WTC11 (cell line): ENCODE measurements at places on chromosomes 6 and 20. TPM values are rescaled to one million over a fixed set of nuclear protein-coding genes. Genes with fewer than 3 reads are reported as not detected.

DNA sequence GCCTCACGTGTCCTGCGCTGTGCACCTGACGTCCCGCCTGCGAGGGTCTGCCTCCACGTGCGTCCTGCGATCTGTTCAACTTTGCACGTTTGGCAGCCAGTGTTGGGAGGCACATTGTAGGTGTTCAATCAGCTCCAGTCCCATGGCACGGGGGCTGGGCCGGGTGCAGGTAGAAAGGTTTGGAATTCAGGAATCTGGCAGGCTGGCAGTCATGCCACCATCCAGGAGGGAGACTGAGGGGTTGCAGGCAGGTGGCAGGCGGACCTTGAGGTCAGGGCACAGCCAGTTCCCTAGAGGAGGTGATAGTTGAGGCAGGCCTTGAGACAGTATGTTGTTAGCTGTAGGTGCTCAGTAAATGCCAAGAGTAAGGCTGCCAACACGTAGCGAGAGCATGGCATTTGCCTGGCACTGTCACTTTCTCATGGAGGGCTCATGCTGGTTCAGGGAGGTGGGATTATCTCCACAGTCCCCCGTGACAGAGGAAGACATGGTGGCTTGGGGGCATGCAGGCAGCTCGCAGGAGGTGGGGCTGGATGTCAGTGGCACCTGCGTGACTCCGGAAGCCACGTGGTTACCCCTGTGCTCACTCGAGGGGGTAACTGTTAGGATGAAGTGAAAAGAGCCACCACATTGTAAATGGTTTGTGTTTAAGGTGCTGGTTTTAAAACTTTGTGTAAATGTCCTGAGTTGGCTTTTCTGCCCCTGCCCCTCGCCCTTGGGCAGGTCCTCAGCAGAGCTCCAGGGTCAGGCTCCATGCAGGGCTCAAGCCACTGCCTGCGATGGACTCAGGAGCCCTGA, 111.8 kb upstream of the FRMD1 start:
- peaks cover 10% of the 10 kb centered on the region for H3K4me1 ChIP-seq
- DNase-seq = no peak
- H3K4me3 ChIP-seq = no peak overlapping the region
- no peak overlapping the region for H3K27ac ChIP-seq
- H3K36me3 ChIP-seq = peaks cover 14% of the 10 kb centered on the region

- no peak for DNase-seq
- peaks cover 13% of the 10 kb centered on the region; the same call in 1 of the 2 replicates for H3K36me3 ChIP-seq
- no peaks in the 10 kb centered on the region for H3K27me3 ChIP-seq
These were observed 171.8 kb upstream of the AKAP12 start for GRCh38 chr6:151067684-151068596.

DNA sequence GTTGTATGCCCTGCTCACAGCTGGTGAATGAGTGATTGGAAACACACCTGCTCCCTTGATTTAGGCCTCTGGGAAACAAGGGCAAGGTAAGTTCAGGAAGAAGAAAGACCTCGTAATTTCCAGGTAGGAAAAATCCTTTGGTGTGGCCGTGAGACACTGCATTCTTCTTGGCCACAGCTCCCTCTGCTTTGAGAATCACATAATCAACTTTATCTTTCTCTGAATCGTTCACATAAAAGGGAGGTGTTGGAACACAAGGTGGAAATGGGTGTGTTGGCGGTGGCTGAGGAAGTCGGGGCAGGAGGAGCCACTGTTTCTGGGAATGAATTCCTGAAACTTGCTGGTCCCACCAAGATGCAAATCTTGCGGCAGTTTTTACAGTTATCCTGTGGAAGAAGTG, 25.9 kb downstream of the FAM209B start:
- no peaks in the 10 kb centered on the region for H3K36me3 ChIP-seq
- DNase-seq = no peak
- no peak overlapping the region for H3K4me3 ChIP-seq
- H3K4me1 ChIP-seq = peaks cover 8% of the 10 kb centered on the region
- H3K27me3 ChIP-seq = no peaks in the 10 kb centered on the region
- H3K27ac ChIP-seq = 0 out of 2 replicates have a peak overlapping the region, but pooled peaks have one; percentile 34

DNA sequence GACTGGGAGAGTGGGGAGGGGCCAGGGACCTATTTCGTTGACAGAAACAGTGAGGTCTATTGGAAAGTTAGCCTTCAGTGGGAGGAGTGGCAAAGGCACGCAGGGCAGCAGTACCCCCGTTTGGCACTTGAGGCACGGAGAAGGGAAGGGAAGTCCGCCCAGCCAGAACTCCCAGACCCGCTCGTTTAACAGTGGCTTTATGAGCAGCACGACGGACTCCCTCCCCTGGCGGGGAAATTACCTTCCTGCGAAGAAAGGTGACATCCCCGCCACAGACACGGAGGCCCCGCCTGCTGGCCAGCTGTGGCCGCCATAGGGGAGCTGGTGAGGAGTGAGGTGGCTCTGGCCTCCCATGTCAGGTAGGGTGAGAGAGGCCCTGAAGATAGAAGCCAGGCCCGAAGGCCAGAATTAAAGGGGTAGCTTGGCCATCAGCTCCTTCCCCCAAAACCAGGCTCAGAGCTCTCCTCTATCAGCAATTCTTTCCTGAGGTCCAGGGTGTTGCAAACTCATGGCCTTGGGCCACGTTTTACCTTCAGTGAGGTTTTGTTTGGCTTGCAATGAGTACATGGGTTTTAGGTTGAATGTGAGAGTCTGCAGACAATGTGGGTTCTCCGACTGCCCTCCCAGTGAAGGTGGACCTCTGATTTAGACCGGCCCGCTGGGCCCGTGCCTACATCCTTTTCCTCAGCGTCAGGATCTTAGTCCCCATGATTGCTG, 123.7 kb downstream of the MRPL14 start:
- peaks cover 70% of the 10 kb centered on the region for H3K4me1 ChIP-seq
- no peak overlapping the region for H3K27ac ChIP-seq
- peak overlapping the region; percentile 69 for H3K4me3 ChIP-seq
- peaks cover 7% of the 10 kb centered on the region for H3K36me3 ChIP-seq

GRCh38 chr20:62314339-62314638, 11.5 kb downstream of the ADRM1 start:
- peaks cover 35% of the 10 kb centered on the region for H3K36me3 ChIP-seq
- no peak overlapping the region for H3K27ac ChIP-seq
- DNase-seq = no peak

DNA sequence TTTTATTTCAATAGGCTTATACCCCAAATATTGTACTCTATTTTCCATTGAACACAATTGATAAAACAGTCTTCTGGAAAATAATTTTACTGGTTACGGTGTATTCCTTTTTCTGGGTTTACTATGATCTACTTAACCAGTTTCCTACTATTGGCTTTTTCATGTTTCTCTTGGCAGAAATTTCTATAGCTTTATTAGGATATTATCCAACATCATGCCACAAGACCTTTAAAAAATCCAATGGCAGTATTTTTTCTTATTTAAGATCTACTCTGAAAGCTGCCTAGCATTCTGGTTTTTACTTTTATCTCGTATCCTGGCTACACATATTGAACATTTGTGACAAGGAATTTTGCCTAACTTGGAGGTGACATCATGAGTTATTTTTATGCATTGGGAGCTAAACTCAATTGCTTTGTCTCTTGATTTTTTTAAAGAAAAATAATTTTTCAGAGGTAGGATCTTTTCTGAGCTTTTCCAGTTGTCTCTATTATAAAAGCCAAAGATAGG, 45.5 kb downstream of the SLC9A8 start:
- H3K27ac ChIP-seq = no peak overlapping the region
- peaks cover 20% of the 10 kb centered on the region for H3K4me1 ChIP-seq
- no peak for DNase-seq
- no peaks in the 10 kb centered on the region for H3K27me3 ChIP-seq
- no peak overlapping the region for H3K4me3 ChIP-seq

DNA sequence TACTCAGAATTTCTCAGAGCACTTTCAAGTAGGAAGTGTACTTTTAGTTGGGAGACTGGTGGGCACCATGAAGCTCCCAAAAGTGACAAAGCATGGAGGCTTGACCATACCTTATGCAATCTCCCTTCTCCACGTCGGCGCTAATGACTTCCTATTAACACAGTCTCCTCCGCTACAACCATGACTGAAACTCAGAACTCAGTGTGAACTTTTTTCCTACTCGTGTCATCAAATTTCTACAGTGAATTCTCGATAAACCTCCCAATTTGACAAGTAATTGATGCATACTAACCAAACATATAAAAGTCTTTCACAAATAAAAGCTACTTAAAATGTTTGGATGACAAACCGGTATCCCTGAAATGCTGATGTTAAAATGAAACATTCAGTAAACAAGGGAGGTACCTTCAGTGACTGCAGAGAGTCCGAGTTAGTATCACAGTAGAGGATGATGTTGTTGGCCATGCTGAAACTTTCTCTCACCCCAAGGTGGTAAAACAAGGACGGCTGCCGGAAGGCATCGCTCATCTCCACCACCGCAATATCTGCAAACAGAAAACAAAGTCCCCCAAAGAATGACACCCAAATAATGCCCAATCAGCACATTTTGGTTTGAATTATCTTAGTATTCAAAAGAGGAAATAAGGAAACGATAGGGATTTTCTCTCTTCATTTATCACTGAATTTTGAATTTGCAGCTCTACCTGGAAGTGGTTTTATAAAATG, 72.1 kb downstream of the MAP3K5 start:
- no peak for DNase-seq
- no peak overlapping the region for H3K4me3 ChIP-seq
- no peak overlapping the region for H3K27ac ChIP-seq
- H3K4me1 ChIP-seq = peaks cover 15% of the 10 kb centered on the region
- no peaks in the 10 kb centered on the region for H3K36me3 ChIP-seq
- no peaks in the 10 kb centered on the region; the same call in 1 of the 2 replicates for H3K27me3 ChIP-seq

Gene FOXP4
- total RNA-seq = 19.5 to 36.6 TPM (median 19.8 TPM) in 3 replicates

DNA sequence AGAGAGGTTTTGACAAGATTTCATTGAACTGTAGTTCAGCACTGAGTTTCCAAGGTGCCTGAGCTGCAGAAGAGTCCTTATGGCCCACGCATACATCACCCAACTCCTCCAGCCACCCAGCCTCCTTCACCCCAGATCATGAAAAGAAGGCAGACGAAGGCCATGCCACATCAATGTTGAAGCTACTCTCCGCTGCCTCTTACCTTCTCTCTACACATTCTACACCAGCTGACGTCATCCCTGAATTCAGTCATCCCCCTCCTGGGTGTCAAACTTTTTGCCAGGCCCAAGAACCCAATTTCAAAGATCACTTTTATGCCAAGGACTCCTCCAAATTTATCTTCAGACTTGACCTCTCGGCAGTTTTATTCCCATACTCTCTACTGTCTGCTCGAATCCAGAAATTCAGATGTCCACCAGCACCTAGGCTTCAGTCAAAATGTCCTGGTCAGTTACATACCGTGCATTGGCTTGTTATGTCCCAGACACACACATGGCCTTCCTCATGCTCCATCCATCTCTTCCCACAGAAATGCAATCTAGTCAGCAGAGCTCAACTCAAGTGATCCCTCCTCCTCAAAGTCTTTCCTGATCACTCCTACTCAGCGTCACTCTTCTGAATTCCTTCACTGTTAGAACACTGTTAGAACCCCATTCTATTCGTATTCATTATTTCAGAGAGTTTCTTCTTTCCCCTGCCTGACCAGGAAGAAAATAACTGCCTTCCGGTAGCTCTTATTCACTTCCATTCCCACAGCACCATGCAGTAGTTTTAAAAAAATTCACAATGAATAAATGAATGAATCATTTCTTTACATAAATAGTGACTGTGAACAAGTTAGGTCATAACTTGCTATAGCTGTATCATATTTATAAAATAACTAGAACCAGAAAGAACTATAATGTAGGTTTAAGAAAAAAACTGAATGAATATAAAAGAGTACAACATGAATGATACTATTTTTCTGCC, 11.5 kb downstream of the ATXN1 start:
- H3K27me3 ChIP-seq = no peaks in the 10 kb centered on the region
- no peaks in the 10 kb centered on the region for H3K36me3 ChIP-seq
- H3K4me3 ChIP-seq = no peak overlapping the region
- peaks cover 41% of the 10 kb centered on the region for H3K4me1 ChIP-seq
- DNase-seq = no peak

DNA sequence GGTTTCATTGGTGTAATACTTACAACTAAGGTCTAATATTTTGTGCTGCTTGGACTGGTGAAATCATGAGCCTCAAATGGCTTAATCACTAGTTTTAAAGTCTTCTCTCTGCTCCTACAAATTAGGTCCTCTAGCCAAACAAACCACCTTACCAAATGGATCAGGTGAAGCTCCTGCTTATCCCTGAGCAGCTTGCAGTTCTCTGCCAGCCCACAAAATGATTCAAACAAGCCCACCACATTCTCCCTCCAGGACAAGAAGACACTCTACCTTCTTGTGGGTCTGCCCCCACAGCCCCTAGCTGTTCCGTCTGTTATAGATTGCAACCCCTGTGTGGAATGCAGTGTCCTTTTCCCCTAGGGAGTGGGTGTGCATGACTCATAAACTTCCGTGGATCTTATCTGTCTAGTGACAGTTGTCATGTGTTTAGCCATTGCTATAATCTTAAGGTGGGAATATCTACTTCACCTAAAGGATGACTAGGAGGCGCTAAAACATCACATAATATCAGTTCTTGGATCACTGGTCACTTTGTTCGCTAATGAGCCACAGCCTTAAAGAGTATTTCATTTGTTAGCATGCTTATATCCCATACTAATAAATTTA, 940.5 kb upstream of the MANEA start:
- H3K4me3 ChIP-seq = no peak overlapping the region
- no peak for DNase-seq
- peaks cover 8% of the 10 kb centered on the region for H3K4me1 ChIP-seq
- H3K27ac ChIP-seq = no peak overlapping the region
- H3K27me3 ChIP-seq = peaks cover 17% of the 10 kb centered on the region

- H3K27me3 ChIP-seq = no peaks in the 10 kb centered on the region
- H3K4me1 ChIP-seq = peaks cover 48% of the 10 kb centered on the region
- DNase-seq = no peak
- H3K27ac ChIP-seq = peak overlapping the region; percentile 5; the same call in 1 of the 2 replicates
These were observed 10.1 kb upstream of the BTBD3 start for GRCh38 chr20:11907621-11908020.

Gene SLC26A8
- total RNA-seq = 0.46 to 0.80 TPM (median 0.50 TPM) in 3 replicates

DNA sequence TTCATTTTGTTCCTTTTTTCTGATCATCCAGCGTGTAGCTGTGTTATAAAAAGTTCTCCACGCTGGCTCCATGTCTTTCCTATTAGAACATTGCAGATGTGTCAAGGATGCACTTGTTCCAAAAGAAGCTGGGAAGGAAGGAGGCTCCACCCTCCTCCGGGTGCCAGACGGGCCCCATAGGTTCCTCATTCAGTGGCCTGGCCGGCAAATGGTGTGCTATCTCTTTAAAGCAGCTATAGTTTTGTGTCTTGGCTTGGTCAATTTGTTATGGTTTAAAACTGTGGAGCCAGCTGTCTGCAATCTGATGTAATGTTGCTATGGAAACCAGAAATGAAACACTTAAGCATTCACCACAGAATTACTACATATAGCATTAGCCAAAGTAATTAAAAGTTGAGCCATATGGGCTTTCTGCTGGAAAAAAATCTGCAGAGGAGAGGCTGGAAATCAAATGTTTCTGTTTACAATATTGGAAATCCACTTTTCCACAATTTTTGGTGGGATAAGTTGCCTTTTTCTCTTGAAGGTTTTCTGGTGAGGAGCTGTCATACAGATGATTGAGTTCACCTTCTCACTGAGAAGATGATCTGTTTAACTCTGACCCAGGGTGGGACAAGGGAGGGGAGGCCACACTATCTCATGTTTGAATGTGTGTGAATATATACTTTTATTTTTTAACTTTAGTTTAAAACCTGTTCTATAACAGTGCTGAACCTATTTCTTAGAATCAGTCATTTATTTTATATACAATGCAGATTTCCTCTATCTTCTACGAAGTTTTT, 167.4 kb downstream of the SASH1 start:
- H3K27ac ChIP-seq = no peak overlapping the region
